ENCODE measurements at places on chromosomes 13 and 19.

GRCh38 chr13:90302107-90302506 lies 1045.4 kb upstream of the MIR17HG start:
- no peak for DNase-seq

GRCh38 chr13:84447640-84447978 lies 565.3 kb upstream of the SLITRK1 start:
- no peak for DNase-seq

GRCh38 chr13:79782541-79783205 lies 301.7 kb downstream of the NDFIP2 start:
- no peak for DNase-seq

DNA sequence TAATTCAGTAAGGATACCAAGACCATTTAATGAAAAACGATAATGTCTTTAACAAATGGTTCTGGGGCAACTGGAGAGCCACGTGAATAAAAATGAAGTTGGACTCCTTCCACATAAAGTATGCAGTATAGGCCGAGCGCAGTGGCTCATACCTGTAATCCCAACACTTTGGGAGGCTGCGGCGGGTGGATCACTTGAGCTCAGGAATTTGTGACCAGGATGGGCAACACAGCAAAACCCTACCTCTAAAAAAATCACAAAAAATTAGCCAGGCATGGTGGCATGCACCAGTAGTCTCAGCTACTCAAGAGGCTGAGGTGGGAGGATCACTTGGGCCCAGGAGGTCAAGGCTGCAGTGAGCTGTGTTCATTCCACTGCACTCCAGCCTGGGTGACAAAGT lies 20.6 kb upstream of the CD33 start:
- DNase-seq: no peak

DNA sequence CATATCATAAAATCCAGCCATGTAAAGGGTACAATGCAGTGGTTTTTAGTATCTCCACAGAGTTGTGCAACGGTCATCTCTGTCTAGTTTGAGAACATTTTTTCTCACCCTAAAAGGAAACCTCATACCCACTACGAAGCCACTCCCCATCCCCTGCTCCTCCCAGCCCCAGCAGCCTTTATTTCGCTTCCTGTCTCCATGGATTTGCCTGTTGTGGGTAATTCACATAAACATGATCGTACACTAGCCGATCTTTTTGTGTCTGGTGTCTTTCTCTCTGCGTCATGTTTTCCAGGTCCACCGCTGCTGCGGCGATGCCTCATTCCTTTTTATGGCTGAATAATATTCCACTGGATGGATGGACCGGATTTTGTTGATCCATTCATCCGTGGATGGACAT lies 28.6 kb downstream of the BICRA start:
- no peak for DNase-seq

DNA sequence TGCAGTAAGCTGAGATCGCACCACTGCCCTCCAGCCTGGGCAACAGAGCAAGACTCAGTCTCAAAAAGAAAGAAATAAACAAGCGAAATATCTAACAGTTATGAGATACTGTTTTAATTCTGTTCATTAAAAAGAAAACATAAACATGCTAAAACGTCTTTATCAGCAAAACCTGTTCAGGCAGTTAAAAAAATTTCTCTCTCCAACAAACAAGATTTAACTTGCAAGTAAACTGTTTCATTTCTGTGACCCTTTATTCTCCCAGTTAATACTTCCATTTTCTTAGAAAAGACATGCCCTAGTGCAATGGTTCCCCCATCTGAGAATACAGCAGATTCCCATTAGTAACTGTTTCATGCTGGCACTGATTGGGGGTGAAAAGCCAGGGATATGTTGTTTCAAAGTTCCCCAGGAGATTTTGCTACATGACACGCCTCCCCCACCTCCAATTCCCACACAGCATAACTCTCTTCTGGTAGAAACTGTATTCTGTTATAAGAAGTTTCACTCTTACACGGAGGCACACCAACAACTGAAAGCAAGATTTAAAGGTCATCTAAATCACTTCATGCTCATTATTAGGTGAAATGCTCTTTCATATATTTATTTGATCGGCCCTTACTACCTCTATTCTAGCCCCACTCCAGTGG lies 24.4 kb downstream of the ELF1 start:
- DNase-seq: peak; percentile 59

DNA sequence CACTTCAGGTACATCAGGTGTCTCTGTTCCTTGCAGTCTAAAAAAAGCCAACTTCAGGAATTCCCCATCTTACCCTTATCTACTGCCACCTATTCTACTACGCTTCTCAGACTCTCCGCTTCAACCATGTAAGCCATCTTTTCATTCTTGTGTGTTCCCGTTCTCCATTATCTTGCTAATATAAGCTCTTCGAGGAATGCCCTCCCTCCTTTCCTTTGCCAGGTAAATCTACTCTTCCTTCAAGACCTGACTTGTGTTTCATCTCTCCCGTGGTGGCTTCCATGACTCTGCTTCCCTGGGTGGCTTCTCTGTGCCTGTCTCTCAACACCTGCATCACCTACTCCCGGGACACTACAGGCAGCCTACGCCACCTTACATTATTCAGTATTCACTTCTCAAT lies 42.3 kb upstream of the MEDAG start:
- DNase-seq: no peak

GRCh38 chr13:113849981-113850721 lies 13.7 kb downstream of the GAS6 start:
- no peak for DNase-seq

DNA sequence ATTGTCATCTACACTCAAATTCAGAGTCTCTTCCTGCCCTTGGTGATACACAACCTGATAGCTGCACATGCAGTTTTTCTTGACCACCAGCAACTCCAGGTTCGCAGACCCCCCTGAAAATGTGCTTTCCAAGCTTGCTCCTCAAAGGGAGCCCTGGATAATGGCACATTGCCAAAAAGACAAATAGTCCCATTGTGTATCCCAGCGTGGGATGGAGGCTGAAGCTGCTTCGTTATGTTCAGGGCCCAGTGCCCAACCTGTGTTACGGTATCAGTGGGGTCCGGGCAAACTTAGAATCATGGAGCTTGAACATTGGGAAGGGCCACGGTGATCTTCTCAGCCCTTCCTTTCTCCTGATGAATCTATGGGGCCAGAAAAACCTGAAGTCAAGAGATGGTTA lies 173.0 kb downstream of the TEX29 start:
- DNase-seq: no peak

DNA sequence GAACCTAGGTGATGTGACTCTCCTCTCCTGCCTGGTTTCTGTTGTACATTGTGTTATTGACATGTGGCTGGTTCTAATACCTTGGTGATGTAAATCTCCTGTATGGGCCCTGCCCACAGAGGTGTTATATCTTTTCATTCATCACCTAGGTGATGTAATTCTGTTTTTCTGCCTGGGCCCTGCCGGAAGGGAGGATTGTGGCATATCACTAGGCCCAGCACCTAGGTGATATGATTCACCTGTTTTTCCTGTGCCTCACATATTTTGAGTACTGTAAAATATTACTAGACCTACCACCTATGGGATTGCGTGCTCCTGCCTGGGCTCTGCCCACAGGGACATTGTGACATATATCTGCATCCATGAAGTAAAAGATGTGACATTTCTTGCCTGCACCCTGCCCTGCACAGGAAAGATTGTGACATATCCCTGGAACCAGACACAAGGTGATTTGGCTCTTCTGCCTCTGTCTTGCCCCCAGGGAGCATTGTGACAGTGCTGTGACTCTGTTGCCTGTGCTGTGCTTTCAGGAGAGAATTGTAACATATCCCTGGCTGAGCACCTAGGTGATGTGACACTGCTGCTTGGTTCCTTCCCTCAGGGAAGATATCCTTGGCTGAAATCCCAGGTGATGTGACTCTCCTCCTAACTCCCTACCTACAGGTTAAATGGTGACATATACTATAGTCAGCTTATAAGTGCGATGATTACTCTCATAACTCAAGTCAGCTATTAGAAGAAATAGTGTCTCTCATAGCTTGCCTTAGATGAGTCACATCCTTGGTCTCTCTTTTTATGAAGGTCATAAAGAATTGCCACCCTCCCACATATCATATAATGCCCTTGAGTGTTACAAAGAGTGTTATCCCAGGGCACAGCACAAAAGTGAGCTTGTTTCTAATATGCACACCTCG lies 13.3 kb upstream of the ZNF681 start:
- DNase-seq: no peak

DNA sequence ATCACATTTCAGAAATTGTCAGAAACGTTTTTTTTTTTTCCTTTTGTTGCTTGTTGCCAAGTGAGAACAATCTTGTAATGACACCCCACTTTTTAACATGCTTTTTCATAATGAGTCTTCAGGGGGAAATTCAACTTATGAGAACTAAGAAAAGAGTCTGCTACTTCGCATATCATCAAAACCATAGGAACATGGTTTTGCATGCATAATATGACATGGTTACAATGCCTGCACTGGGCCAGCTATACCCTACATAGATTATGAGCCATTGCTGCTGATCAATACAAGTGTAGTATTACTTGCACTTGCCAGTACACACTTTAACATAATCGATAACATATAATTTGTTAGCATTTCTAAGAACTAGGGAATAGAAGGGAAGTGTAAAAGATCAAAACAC lies 191.0 kb upstream of the NBEA start:
- DNase-seq: no peak

DNA sequence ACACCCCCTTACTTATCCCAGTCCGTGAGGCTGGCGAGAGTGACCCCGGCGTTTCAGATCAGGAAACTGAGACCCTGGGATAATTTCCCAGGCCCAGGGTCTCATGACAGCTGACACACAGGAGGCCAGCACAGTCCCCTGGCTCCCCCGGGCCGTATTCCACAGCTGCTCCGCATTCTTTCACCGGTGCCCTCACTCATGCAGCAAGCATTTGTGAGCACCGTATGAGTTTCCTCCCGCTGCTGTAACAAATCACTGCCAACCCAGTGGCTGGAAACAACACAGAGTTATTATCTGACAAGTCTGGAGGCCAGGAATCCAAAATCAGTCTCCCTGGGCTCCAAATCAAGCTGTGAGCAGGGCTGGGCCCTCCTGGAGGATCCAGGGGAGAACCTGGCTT lies 21.3 kb downstream of the GADD45B start:
- DNase-seq: no peak

- no peak for DNase-seq
These were observed 15.2 kb upstream of the STRN4 start for GRCh38 chr19:46761418-46761831.

DNA sequence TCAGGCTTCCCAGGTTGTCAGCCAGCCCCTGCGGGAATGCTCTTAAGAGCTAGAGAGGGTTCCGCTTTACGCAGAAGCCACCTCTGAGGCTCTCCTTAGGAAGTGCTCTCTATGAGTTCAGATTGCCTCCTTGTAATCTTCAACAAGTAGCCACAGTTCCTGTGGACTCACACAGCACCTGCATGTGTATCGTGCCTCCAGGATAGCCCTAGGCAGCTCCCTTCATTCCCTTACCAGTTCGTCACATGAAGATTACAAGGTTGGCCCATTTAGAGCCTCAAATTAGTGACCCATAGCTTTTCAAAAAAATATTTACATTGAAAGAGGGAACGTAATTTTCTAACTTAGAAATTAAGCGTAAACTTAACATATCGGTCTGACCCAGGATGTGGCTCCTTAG lies 284.3 kb downstream of the MTUS2 start:
- no peak for DNase-seq

DNA sequence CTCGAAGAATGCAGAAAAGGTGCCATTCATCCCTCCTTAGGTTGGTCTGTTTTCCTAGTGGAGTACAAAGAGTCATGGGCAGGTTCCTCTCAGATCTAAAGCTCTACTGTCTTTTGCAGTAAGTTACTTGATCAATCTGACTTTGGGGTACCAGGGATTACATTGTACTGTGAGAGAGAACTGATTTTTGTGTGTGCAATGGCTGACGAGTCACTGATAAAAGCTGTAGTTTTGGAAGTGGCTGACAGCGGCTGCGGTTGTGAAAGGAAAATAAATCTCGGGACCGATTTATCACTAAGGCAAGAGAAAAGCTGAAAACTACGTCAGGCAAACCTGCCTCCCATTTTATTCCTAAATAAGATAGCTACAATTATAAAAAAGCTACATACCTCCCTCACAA lies 26.9 kb downstream of the UTP14C start:
- no peak for DNase-seq

DNA sequence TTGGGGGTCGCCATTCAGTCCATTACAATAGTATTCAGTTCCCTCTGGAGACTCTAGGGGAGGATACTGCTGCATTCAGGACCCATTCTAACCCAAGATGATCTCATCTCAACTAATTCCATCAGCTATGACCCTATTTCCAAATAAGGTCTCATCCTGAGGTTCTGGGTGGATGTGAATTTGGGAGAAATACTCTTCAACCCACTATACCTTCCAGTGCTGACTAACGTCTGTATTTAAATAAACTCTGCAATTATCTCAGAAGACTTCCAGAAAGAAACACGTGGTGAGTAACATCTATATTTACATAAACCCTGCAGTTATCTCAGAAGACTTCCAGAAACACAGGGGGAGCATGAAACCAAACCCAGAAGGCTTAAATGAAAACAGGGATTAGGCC lies 1300.7 kb downstream of the PCDH9 start:
- DNase-seq: no peak

DNA sequence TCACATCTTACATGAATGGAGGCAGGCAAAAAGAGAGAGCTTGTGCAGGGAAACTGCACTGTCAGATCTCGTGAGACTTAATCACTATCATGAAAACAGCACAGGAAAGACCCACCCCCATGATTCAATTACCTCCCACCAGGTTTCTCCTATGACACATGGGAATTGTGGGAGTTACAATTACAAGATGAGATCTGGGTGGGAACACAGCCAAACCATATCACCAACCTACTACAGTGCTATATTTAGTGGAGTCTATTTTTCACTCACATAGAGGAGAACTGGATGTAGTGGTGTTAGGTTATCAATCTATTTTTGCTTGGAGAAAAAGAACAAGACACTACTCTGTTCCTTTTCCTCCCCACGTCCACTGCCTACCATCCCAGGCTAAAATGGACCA lies 276.6 kb downstream of the KCTD12 start:
- DNase-seq: no peak

DNA sequence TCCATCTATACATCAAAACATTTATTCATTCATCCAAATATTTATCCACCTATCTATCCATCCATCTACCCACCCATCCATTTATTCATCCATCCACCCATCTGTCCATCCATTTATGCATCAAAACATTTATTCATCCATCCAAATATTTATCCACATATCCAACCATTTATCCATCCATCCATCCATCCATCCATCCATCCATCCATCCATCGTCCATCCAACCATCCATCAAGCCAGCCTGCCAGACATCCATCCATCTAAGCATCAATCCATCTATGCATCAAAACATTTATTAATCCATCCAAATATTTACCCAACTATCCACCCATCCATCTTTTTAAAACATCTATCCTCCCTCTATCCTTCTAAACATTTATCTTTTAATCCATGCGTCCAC lies 62.2 kb downstream of the UNC13A start:
- no peak for DNase-seq

- DNase-seq: no peak
These were observed 2.1 kb downstream of the NUMBL start for GRCh38 chr19:40688309-40688708.

GRCh38 chr19:38024992-38025908 lies 118.2 kb downstream of the SIPA1L3 start:
- DNase-seq: no peak

All from GM06990 (cell line).